ENCODE measurements at places on chromosomes 2 and 18. TPM values are rescaled to one million over a fixed set of nuclear protein-coding genes. Genes with fewer than 3 reads are reported as not detected.

Gene TUBB6
- 123 TPM for total RNA-seq

Gene ERBB4
- 10.2 TPM for total RNA-seq

Gene ITGB6
- 2.6 TPM for total RNA-seq

Gene GALNT3
- total RNA-seq, result not detected

Gene FAM124B
- 5.1 TPM for total RNA-seq

Gene DOK6
- total RNA-seq, result 9.7 TPM

Gene CENPA
- 12.3 TPM for total RNA-seq

Gene EVA1A
- 0.93 TPM for total RNA-seq

Gene TXNDC2
- not detected for total RNA-seq

Gene POTEJ
- total RNA-seq, result not detected

Gene GKN2
- total RNA-seq, result not detected

Gene PDE1A
- total RNA-seq, result 5.2 TPM

Gene CCDC68
- total RNA-seq, result 6.5 TPM

All from heart left ventricle (tissue), 16 donors.